ENCODE measurements at places on chromosomes 13 and 19.

DNA sequence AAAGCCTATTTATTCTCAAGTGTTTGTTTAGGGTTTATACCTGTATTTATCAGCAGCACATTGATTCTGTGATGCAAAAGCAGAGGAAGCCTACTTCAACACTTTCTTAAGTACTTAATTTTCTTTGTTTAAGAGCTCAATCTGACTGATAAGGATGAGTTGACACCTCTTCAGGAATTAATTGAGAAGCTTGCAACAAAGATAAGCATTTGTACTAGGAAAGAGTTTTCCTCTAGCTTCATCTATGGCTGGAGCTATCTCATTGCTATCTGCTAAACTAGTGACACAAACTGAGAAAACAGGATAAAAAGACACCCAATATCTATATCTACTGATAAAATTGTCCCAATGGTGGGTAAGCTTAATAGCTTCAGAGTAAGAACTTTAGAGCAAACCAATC lies 170.1 kb upstream of the SLITRK6 start:
- DNase-seq, result no peak

- DNase-seq, result no peak
Observed at GRCh38 chr13:28558567-28558966, 63.6 kb upstream of the FLT1 start.

DNA sequence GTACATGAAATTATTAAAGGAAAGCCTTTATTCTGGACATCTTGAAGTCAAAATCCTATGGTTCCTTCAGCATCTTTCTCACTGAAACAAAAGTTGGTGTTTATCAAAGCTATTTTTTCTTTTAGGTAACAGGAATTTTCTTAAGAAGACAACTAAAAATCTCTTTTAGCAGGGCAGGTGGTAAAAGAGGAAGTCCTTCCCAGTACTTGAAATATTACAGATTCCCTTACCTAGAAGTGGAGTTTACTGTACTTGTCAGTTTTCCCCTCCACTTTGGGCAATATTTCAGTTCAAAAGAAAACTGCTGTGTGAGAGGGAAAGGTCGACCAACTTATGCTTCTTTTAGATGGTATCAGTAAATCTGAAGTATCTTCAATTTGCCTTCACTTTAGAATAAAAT lies 64.3 kb upstream of the TDRD3 start:
- no peak for DNase-seq

- DNase-seq, result no peak
Observed at GRCh38 chr19:11273296-11273695, 11.0 kb upstream of the DOCK6 start.

DNA sequence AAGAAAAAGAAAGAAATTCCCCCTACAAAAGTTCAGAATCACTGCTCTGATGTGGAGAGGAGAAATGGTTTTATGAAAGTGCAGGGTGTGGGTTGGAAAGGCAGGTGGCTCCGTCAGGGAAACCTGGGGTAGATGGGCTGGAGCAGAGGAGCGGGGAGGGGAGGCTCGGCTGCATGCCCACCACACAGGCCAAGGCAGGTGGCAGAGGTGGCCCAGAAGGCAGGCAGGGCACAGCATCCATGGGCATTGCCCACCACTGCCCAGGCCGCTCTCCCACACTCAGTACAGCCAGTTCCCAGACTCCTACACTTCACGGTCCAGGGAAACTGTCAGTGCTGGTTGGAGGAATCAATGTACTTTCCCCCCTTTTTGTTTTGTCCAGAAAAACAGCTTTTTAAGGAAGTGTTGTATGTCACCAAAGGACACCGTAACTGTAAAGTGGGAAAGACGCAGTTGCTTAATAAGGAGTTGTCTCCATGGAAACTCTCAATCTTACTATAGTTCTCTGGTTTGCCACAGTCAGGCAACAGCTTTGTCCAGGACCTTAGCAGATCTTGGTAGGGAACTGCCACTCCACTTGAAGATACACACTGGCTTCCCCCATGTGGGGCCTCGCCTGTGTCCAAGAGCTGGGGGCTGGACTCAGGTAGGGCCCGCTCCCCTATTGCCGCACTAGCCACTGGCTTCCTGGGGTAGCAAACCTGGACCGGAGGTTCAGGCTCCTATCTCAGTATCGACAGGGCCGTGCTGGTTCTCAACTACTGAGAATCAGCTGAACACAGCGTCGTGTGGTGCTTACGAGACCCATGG lies 82.9 kb downstream of the RAB20 start:
- DNase-seq, result no peak

DNA sequence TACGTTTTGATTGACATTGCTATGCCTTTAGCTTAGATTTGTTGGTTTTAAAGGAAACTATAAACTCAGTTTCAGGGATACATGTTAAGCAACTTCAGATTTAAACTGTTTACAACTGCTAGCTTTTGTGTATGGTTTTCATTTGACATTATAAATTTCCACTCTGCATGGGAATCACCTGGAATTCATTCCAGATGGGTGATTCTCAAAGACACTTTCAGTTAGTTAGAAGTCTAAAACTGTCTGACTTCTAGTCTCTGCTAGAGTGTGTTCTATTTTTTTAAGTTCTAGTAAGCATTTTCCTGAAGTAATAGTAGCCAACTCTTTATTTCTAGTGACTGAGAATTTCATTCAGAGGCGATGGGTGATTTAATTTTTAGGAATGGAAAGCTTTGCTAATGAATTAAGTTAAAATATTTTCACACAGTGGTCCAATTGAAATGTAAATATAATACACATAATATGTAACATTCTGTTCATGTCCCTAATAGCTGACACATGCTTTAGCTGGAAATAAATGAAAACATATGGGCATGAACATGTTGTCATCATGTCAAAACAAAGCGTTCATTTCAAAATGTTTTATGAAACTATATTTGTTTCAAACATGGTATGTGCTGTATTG lies 58.3 kb upstream of the CSNK1A1L start:
- no peak for DNase-seq

- DNase-seq, result no peak
Observed at GRCh38 chr13:82370316-82370715, 1512.0 kb downstream of the SLITRK1 start.

DNA sequence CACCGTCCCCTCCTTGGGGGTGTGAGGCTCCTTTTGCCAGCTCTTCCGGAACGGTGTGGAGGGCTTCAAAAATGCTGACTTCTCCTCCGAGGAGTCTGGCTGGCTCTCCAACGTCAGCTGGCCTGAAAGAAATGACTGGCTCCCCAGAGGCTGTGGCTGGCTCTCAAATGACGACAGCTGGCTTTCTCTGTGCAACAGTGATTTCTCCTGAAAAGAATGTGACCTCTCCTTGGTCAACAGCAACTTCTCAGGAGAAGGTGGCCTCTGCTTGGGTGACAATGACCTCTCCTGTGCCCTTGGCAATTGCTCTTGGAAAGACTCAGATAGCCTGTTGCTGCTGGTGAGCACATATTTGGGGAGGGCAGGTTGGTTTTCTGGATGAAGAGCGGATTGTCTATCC lies 29.2 kb downstream of the ONECUT3 start:
- DNase-seq, result no peak

- DNase-seq, result no peak
Observed at GRCh38 chr19:18225355-18225701, 910 bp downstream of the PDE4C start.

DNA sequence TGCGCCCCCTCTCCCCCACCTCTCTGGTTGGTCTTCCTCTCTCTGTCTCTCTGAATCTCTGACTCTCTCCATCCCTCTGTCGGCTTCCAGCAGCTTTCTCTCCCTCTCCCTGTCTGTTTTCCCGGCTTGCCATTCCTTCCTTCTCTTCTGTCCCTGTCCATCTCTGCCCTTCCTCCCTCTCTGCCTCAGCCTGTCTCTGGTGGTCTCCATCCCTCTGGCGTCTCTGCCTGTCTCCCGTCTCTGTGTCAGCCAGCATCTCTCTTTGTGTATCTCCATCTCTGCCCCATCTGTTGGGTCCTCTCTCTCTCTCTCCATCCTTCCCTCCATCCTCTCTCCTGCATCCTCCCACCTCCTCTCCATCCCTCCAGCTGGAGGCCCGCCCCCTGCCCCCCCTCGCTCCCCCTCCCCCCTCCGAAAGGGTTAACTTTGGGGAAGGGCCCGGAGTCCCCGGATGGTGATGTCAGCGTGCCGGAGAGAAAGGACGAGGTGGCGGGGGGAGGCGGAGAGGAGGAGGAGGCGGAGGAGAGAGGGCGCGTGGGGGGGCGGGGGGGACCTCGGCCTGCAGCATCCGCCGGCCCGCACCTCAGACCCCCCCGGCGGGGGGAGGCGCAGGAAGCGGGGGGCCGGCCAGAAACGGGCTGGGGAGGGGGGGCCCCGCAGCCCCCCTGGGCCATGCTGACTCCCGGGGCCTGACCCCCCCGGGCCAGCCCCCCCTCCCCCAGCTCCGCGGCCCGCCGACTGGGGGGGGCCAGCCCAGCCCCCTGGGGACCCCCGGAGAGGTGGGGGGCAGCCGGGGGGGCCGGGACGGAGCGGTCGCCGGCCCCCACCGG lies at the start of gene BRSK1:
TSS of gene BRSK1 (plus strand) at position 450 of the 830 bp plus-strand sequence. CDS start 446 bp downstream, outside the sequence.
- DNase-seq, result no peak

DNA sequence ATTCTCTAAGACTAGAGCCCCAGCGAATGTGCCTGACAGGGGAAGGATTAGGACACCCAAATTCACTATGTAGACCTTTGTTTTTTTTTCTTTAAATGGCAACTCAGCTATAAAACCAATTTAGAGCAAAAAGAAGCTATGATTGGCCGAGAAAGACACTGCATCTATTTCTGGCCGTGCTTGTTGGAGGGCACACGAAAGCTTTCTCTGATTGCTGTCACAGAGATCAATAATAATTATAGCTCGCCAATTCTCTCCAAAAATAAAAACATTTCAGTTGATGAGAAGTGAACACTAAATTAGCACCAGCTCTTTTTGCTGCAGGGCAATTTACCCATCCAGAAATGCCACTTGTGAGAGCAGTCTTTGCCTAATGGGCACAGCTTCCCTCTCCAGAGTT lies 31.2 kb downstream of the CBY2 start:
- DNase-seq, result no peak
